ENCODE measurements at places on chromosomes 11 and 22.
A peak's percentile ranks its signal among the peaks of the same experiment; 100 is the strongest.

DNA sequence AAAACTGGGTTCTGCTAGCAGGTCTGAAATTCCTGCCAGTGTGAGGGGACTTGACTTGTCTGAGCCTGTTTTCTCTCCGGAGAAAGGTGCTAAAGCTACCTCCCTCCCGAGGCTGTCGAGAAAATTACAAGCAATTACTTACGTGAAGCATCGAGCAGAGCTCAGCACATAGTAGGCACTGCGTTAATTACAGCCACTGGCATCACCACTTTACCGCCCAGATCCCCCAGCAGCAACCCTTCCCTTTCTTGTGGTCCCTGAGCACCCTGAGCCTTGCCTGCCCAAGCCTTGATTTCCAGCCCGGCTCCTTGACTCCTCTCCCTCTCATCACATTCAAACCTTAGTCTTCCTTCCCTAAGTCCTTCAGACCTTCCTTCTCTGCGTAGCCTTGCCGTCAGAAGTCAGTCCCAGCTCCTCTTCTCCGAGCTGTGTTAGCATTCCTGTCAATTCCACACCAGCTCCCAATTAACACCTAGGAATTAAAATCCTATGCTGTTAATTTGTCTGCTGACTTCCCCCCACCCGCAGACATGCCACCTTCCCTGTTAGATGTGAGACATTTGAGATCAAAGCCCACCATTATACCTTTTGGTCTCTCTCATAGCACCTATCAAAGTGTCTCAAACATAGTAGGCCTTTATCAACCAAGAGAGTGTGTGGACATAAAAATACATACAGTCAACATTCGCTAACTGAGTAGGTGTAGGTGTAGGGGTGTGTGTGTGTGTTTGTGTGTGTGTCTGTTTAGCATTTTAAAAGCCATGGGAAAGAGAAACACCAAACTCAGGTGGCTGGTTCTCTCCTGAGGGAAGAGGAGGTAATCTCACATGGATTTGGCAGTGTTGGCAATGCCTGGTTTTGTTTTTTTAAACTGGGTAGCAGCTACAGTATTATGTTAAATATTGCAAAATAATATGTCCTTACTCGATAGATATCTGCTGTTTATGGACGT, 2.8 kb upstream of the KCNJ5 start:
- no peak for DNase-seq

DNA sequence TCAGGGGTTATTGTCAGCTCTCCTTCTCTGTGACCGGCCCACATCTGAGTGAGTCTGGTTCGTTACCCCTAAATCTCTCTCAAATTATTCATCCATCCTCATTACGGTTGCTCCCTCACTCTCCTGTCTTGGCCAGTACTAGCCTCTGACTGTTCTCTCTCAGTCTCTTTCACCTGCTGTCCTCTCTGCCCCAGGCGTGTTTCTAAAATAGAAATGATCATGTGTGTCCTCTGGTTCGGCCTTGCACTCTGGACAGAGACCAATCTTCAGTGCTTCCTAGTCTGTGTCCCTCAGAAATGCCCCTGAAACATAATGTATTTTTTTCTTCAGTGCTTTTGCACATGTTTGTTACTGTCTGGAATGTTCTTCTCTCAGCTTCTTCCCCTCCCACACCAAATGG, 4.9 kb downstream of the PSMD13 start:
- DNase-seq, result no peak

DNA sequence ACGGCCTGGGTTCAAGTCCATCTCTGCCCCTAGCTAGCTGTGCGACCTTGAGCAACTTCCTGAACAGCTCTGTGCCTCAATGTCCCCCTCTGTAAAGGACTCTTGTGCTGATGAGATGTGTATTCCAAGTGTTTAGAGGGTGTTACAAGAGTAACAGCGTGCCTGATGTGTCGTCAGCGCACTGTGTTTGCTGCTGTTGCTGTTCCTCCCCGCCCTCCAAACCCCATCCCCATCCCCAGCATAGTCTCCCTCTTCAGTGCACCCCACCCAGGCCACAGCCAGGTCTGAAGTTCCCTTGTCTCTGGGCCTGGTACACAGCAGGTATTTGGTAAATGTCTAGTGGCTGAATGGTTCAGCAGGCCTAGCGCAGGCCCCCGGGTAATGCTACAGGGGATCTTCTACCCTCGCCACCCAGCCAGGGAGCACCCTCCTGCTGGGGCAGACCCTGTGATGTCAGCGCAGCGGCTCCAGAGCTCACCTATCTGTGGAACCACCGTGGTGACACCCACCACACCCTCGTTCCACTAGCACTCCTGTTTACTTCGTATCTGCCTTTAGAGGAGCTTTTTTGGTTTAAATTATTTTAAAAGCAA, 10.3 kb downstream of the CBX7 start:
- no peak for DNase-seq

DNA sequence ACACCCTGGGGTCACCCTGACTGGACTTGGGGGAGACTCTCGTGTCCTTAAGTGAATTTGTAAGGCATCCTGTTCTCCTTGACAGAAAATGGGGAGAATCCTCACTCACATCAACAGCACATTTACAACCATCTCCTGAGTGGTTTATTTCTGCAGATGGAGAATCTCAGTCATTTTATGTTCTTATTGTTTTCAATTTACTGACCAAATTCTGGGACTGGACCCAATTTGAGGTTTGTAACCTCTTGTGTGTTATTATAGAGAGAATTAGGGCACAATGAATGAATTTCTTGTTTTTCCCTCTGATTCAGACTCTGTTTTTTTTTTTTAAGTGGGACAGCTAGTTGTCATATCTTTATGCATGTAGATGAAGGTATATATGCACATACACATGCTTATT, 104.9 kb downstream of the ADAMTS15 start:
- DNase-seq, result no peak

GRCh38 chr22:38305471-38306448, 11.5 kb downstream of the CSNK1E start:
- DNase-seq, result no peak

- no peak for DNase-seq
Measured at GRCh38 chr11:115146425-115146824, 357.8 kb downstream of the CADM1 start.

DNA sequence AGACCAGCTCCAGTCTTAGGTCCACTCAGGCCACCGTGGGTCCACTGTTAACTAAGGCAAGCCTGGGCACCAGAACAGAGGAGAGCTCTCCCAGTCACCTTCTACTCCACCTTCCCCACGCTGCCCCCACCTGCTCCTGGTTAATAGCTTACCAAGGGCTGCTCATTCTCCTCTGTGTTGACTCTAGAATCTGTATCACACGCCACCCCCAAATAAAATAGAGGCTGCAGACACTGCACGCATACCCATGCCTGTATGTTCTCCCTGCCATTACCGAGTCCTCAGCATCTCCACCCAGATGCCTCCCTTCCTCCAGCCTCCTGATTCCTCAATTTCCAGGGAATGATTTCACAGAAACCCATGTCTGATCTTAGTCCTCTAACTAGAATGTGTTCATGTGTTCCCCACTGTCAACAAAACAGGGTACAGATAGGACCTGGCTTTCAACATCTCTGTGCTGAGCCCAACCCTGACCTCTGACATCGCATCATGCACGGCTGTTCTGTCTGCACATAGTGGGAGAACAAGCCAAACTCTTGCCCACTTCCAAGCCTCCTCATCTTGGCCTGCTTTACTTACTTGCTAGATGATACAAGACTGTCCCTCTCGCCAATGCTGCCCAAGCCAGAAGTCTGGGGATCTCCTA, 49.8 kb downstream of the SMCO4 start:
- no peak for DNase-seq

- no peak for DNase-seq
Measured at GRCh38 chr11:12677131-12677530, 2.9 kb downstream of the TEAD1 start.

- DNase-seq, result no peak
Measured at GRCh38 chr11:30436801-30437200, 113.9 kb downstream of the ARL14EP start.

GRCh38 chr11:12212821-12213185, 102.4 kb downstream of the MICAL2 start:
- DNase-seq, result no peak

- peak; percentile 54 for DNase-seq
Measured at GRCh38 chr11:69642913-69643632, 2.1 kb downstream of the CCND1 start.

DNA sequence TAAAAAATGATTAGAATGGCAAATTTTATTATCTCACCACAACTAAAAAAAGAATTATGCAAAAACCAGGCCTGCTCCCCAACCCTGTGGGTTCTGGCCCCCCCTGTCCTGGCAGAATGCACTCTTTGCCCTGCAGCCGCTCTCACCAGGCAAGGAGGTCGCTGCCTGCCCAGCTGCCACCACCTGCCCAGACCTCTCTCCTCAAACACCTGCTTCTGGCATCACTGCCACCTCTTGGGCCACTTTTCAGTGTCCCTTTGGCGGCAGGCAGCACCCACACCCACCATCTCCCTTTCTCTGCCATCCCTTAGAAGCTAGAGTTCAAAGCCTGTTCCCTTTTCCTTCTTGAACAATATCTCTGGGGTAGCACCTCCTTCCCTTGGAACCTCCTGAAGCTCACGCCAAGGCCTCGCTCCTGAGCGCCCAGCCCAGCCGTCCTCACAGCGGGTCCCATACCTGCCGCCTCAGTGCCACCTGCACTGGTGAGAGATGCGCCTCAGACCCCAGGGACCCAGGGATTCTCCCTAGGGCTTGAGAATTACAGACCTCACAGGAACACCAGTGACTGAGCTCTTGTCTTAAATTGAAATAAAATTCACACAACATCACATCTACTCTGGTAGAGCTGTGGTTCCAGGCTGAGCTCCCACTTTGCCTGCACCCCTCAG, 44.6 kb downstream of the SGSM3 start:
- DNase-seq, result no peak

GRCh38 chr11:75767228-75767572, 1.4 kb upstream of the DGAT2 start:
- no peak for DNase-seq

GRCh38 chr11:94128291-94128745, 323 bp upstream of the PANX1 start:
- peak; percentile 5 for DNase-seq

GRCh38 chr22:37410174-37411055, 16.9 kb downstream of the ELFN2 start:
- no peak for DNase-seq

DNA sequence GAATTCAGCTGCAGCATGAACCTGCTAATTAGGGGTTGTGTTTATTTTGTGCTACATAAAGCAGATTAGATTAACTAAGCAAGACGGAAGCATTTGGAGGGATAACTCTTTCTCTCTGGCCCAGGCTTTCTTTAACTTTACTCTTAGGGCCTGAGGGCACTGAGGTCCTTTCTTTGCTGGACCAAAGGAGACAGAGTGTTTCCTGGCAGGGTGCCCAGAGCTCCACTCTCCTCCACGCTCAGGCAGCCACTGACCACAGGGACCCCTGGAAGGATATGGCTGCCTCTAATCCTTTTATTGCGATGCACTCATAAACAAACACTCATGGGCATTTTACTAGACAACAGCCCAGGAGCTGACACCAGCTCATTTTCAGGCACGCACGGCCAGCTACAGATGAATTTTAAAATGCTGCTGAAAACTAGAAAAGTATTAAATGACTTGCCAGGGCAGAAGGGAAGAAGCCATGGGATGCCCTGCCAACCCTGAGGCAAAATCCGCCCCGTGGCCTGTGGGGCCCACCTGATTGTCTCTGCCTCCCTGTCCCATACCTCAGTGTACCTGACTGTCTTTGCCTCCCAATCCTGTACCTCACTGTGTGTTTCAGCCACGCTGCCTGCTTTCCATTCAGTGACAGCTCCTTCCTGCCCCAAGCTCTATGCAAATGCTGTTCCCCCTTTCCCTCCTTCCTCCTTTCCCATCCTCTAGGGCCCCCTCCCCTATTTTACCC, 192.6 kb upstream of the NAV2 start:
- DNase-seq, result no peak

GRCh38 chr11:46302866-46303265, 25.4 kb downstream of the CREB3L1 start:
- DNase-seq, result no peak

GRCh38 chr22:27687984-27688545, 113.5 kb downstream of the MN1 start:
- DNase-seq, result no peak

DNA sequence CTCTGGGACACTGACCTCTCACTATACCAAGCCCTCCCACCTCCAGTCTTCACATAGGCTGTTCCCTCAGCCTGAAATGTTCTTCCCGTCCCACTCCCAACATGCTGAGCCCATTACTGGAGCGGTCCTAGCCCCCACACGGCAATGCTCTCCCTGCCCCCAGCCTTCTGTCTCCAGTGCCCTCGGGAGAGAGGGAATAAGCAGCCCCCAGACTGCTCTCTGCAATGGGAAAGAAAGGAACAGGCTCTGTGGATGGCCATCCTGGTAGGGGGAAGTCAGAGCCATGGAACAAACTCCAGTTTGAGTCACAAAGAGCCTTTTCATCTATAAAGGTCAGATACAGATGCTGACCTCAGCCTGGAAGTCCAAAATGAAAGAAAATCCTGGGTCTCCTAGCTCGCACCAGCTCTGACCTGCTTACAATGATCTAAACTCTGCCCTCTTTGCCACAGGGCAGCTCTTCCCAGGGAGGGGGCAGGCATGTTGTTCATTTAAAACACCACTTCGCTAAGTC, 62.6 kb downstream of the FLRT1 start:
- DNase-seq, result no peak

DNA sequence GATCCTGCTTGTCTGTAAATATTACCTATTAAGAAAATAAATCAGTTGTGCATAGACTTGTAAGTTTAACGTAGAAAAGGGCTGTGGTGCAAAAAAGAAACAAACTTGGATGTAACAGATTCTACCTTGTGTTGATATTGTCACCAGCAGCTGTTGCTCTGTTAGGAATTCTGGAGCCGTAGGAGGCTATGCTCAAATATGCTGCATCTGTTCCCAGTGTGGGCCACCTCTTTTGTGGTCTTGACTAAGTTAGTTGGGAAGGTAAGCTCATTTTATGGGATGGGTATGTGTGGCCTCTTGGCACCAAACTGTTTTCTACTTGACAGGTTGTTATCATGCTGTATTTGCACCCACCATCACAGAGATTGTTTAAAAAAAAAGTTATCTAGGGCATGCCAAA, 29.4 kb upstream of the RAG2 start:
- DNase-seq, result no peak

DNA sequence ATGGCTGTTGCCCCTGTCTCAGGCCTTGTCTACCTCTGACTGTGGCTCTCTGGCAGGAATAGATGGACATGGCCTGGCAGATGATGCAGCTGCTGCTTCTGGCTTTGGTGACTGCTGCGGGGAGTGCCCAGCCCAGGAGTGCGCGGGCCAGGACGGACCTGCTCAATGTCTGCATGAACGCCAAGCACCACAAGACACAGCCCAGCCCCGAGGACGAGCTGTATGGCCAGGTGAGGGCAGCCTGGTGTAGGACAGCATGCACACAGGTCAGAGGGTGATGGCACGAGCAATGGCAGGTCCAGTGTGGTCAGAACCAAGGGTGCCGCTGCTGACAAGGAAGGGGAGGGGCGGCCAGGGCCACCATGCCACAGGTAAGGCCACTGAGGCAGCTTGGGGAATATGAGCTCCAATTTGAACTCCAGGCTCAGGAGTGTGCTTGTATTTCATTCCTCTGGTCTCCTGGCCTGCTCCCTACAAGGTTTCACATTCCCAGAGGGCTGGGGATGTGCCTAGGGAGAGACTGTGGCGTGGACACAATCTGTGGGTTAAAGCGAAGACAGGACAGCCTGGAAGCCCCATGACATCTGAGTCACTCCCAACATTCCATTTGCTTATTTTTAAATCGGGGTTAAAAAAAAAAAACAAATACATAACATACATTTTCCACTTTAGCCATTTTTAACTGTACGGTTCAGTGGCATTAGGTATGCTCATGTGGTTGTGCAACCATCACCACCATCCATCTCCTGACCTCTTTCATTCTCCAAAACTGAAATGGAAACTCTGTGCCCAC, 562 bp downstream of the FOLR3 start:
- DNase-seq, result no peak

- DNase-seq, result no peak
Measured at GRCh38 chr22:20396639-20397038, 2.7 kb downstream of the ZNF74 start.
